Hematopoietic multipotent progenitor cell treated with erythropoietin and hydrocortisone succinate and interleukin-3 and kit ligand, for 8 days (in vitro differentiated cells): ENCODE measurements at places on chromosomes 4 and X.

GRCh38 chrX:132757066-132757623, 201.3 kb downstream of the HS6ST2 start:
- DNase-seq: no peak

DNA sequence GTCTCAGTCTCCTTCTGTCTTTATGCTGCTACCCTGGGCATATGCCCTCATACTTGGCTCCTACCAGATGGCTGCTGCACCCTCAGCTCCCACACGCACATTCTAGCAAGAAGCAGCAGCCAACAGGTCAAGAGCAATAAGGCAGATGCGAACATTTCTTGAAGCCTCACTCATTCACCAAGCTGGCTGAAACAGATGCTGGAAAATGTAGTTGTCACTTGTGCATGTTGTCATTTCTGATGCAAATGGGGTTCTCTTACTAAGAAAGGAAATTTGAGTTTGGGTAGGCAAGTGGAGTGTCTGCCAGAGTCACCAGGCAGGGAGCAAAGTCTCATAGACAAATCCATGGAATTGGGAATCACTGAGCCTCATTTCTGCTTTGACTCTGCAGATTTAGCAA, 57.4 kb upstream of the SORBS2 start:
- no peak for DNase-seq

- no peak for DNase-seq
These were observed 14.3 kb upstream of the TMEM271 start for GRCh38 chr4:590313-590841.

GRCh38 chrX:14964500-14964899, 91.3 kb downstream of the MOSPD2 start:
- DNase-seq: no peak

GRCh38 chr4:17168571-17168970, 270.1 kb upstream of the LDB2 start:
- no peak for DNase-seq

GRCh38 chr4:166091912-166092510, 219.0 kb downstream of the TLL1 start:
- DNase-seq: peak; percentile 55

DNA sequence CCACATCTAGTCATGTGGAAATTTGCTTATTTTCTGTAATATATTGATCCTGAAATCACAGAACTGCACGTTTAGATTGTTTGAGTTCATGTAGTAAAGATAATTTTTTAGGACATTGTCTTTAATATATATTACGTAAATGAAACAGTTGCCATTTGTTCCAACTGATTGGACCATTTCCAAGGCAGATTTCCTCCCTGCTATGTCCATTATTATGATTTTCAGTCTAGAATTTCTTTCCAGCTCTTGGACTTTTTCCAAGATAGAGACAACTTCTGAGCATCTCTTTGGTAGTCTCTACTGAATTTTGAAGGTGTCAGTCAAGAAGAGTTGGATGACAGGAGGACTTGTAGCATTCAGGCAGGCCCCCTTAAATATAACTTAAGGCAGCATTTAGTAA, 94.6 kb downstream of the STIM2 start:
- DNase-seq: no peak

DNA sequence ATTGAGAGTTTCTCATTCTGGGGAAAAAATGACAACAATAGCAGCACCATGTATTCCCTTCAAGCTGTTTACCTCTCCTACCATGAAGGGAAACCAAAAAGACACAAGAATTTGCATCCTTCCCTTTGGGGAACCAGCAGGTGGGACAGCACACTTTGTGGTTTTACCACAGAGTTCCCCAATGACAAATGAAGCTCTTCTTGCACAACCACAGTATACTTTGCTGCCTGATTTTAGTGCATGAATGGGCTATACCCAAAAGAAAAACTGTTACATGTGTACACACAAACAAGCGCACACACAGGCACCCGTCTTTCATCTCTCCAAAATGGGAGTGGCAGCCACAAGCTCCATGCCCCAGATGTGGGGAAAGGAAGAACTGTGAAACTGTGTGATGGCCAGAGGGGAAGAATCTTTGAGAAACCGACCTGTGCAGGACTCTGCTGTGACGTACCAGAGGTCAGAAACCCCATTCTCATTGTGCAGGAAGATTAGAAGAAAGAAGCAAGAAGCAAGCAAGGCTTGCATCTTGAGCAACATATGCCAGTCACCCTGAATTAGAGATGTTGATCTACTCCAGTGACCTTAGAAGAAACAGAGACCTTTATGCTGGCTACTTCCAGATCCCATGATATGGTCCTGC, 2.7 kb upstream of the MAML3 start:
- no peak for DNase-seq

GRCh38 chr4:56666279-56666678, 14.8 kb downstream of the HOPX start:
- DNase-seq: no peak

DNA sequence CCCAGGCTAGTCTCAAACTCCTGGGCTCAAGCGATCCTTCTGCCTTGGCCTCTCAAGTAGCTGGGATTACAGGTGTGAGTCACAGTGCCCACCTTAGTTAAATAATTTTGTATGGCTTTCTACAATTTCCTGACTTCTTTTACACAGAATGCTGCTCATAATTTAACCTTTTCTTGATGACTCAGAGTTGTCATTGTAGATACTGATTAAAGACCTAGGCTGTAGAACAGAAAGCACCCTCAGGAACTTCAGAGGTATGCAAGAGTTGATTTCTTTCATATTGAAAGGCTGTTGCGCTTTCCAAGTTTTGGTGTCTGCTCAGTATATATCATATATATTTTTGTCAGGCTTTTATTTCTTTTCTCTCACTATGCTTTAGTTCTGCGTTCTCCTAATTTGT, 21.1 kb upstream of the GPR34 start:
- DNase-seq: no peak

GRCh38 chrX:71541210-71542022, 8.5 kb downstream of the OGT start:
- DNase-seq: no peak

DNA sequence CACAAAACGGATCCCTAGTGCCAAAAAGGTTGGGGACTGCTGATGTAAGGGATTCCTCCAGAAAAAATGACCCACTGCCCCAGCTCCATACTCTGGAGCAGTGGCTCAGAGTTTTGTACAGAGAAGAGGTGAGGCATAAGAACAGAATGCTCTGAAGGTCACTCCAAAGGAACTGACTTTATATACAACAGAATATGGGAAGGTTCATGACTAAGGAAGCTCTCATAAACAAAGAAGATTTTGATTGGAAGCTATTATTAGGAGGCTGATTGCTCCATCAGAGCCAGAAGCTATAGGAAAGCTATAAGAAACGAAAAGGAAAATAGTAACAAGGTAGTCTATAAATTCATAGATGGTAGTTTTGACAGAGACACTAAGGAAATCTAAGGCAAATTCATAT, 203.1 kb downstream of the SLC7A11 start:
- no peak for DNase-seq

GRCh38 chr4:181737744-181738143, 505.5 kb upstream of the TENM3 start:
- DNase-seq: no peak

- no peak for DNase-seq
These were observed 19.9 kb upstream of the TXK start for GRCh38 chr4:48153791-48154550.

- no peak for DNase-seq
These were observed 132.6 kb downstream of the ATG4A start for GRCh38 chrX:108224218-108224617.

GRCh38 chr4:54403700-54404453, 174.8 kb downstream of the PDGFRA start:
- DNase-seq: no peak

GRCh38 chr4:153728660-153729059, 31.2 kb downstream of the RNF175 start:
- DNase-seq: no peak

GRCh38 chr4:189053621-189054020, 887.1 kb upstream of the FRG1 start:
- DNase-seq: no peak

DNA sequence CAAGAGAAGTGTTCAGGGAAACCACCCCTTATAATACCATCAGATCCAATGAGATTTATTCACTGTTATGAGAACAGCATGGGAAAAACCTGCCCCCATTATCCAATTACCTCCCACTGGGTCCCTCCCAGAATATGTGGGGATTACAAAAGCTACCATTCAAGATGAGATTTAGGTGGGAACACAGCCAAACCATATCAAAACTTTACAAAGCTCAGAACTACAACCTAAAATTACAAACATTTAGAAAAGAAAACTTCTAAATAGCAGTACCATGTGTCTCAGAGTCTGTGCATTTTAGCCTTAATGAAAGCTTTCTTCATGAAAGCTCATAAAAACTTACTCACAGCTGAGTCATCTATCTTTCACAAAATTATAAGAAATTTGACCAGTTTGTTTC, 1442.8 kb upstream of the PCDH7 start:
- DNase-seq: no peak

DNA sequence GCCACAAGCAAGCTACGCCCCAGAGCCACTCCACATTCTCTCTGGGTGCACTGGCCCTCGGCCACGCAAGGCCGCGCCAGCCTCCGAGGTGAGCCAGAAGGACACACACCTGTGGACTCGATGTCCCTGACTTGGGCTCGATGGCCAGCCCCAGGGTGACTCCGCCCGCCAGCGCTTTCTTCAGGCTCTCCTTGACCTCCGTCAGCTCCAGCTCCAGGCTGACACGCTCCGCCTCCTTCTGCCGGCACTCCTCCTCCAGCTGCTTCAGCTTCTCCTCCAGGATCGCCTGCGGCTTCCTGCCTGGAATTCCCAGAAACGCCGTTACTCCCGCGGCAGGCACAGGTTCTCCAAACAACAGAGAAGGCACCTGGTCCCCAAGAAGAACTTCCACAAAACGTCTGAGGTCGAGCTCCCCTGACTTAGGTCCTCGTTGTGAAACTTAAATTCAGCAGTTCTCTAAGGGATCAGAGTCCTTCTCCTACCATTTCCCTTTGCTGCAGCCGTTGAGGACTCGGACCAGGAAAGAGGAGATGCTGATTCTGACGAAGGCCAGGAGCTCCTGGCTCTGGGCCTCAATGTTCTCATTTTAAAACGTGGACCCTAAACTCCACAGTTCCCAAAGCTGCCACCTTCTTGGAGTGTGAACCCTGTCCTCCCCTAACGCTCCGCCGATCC, 166.8 kb downstream of the AFAP1 start:
- DNase-seq: no peak

GRCh38 chrX:48781705-48782104, 4.7 kb upstream of the GATA1 start:
- no peak for DNase-seq

DNA sequence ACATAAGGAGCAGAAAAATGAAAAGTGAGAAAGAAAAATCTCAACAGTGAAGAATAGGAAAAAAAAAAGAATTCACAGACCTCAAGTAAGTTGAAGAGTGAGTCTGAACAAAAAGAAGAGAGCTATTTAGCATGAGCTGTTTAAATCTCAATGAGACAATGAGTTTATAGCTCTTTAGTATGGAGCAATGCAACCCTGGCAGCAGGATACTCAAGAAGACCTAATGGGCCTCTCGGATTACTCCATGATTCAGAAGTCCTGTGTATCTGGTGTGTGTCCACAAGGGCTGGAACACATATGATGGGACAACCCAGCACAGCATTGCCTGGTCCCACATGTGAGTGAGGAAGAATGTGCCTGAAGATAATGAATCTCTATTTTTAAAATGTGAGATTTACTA, 563.1 kb upstream of the INTU start:
- DNase-seq: no peak

GRCh38 chr4:143082701-143083100, 102.0 kb upstream of the USP38 start:
- DNase-seq: no peak

DNA sequence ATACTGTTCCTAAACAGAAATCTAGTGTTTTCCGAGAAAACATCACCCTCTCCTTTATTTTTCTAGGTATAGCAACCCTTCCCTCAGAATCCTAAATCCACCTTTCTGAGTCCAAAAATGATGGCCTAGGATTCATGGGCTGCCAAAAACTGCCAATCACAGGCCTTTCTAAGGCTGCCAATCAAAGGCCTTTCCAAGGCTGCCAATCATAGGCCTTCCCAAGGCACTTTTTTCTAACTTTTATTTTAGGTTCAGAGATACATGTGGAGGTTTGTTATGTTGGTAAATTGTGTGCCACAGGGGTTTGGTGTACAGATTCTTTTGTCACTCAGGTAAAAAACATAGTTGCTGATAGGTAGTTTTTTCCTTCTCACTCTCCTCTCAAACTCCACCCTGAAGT, 673.7 kb downstream of the FAT4 start:
- no peak for DNase-seq

- DNase-seq: no peak
These were observed 53.1 kb upstream of the HGFAC start for GRCh38 chr4:3388471-3389232.

DNA sequence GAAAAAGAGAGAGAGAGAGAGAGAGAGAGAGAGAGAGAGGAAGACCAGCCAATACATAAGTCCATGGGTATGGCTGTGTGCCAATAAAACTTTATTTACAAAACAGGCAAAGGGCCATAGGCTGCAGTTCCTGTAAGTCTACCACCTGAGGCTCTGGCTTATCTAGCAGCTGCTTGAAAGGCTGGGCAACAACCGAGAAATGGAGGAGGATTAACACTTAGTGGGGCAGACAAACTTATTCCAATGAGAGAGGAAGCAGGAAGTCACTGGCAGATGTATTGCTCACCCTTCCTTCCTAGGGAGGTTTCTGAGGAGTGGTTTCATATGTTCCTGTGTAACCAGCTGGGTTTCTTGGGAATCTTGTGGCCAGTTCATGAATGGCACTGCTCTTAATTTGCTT, 4.7 kb upstream of the GPR143 start:
- DNase-seq: no peak

GRCh38 chrX:9670136-9670814, 95.4 kb downstream of the GPR143 start:
- DNase-seq: no peak

DNA sequence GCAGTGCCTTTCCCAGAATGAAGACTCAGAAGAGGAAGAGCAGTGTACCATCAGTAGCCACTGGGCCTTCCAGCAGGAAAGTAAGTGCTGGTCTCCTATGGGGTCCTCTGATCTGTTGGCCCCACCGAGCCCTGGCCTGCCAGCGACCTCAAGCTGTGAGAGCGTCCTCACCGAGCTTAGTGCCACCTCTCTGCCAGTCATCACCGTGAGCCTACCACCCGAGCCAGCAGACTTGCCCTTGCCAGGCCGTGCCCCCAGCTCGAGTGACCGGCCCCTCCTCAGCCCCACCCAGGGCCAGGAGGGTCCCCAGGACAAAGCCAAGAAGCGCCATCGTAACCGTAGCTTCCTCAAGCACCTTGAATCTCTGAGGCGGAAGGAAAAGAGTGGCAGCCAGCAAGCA, 69.7 kb downstream of the STARD8 start:
- no peak for DNase-seq

DNA sequence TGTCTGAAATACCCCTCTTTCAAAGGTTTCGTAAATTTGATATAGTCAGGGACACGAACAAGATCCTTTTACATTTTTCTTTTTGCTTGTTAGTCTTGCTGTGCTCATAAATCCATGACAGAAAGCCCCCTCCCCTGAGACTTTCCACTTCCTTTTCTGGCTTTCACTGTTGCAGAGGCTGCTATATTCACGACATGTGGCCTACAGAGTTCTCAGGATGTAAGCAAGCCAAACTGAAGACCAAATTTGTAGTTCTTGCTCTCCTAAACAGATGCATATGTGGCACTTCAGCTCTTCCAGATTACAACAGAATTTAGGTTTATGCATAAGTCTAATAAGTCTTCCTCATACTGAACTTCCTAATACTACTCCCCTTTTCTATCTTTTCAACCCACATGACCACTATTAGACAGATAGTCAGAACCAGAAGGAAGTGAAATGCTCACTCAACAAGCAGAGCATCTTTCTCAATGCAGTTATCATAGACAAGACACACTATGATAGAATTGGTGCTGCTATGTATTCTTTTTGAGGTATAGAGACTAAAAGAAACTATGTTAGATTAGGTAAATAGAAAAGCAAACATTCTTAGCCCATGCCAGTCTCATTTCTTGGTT, 15.0 kb downstream of the BTK start:
- no peak for DNase-seq
